ENCODE measurements at places on chromosomes 5 and 9.

DNA sequence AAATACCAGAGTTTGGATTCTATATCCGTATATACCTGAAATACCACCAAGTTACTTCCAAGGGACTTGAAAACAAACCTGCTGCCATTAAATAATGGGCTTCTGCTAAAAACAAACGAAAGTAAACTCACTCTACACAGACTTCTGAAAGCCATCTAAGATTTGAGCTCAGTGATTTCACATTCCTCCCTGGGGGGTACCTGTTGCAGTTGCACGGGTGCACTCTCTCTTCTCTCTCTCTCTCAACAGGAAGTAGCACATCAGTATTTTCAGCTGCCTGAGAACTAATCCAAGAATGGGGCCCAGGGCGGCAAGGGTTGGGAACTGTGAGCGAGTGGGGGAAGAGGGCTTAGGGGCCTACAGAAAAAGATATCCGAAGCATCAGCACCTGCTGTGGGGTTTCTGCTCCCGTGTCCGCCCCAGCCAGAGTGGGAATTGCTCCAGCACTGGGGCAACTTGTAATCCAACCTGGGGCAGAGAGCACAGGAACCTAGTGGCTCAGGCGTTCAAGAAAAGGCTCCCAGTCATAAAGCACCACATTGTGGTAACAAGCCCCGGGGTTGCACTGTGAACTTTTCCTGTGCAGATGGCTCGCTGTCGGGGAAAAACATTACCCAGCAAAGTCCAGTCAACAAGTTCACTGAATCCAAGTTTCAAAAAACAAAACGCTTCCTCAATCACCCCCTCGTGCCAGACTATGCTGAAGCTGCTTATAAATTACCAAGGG lies 99.8 kb downstream of the EFNA5 start:
- peak; percentile 27 for DNase-seq

DNA sequence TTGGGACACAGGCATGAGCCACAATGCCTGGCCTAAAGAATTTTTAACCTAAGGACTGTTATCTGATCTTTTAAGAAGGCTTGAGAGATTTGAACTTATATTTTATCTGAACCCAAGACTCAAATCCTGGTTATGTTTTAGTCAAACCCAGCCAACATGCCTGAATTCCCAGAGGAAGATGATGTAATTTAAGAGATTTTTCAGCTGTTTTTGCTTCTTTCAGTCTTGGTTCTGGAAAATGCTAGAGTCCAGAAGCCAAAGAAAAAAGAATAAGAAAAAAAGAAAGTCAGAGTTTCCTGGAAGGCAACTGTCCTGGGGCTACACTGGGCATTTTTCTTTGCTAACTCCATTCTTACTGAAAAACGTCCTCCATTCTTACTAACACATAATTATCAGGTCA lies 85.8 kb downstream of the SNX18 start:
- DNase-seq: no peak

GRCh38 chr9:91757782-91758181 lies 192.2 kb downstream of the ROR2 start:
- no peak for DNase-seq

GRCh38 chr9:33795281-33795680 lies at the start of gene PRSS3:
Gene PRSS3, plus strand, starts transcription at chr9:33795561. Its CDS starts 13 bp downstream, at chr9:33795574.
- DNase-seq: no peak

DNA sequence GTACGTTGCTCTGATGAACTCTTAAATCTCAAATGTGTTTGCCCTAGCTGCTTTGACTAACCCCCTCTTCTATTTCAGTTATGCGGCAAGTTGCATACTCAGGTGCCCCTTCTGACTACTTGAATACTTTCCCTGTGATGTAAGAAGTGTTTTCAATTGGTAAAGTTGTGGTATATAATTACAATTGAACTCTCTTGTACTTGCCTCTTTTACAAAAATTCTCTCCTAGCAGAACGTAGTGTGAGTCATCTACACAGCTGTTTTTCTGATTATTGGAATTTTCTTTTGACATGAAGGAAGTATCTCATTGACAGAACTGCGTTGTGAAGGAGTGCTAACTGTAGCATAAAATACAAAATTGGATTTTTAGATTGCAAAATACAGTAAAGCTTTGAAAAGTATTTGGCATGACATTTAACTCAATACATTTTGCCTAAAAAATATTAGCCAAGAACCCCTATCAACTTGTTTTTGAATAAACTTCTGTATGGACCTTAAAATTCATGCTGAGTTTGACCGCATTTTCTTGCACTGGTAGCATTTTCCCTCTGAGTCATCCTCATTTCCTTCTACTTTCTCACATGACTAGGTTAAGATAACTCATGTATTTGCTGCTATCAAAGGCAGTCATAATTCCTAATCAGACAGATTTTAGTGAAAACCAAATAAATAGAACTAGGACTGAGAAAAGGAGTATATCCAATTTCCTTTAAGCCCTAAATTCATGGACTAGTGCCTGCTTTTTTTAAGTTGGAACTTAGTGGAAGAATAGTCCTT lies 6.3 kb downstream of the CRHBP start:
- DNase-seq: no peak

DNA sequence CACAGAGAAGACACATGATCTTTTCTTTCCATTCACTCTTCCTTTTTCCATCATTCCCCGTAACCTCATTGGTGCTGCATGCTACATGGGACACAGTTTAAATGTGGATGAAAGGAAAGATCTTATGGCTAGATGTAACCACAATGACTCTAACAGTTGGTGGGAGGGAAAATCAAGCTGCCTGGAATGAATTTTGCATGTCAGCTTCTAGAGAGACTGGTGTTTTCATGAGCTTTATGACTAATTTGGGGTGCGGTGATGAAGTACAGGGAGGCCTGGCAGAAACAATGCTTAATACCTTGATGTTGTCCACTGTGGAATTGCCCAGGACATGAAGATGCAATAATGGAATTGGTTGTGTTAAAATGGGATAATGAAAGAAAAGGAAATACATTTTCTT lies 55.9 kb upstream of the MYO10 start:
- no peak for DNase-seq

DNA sequence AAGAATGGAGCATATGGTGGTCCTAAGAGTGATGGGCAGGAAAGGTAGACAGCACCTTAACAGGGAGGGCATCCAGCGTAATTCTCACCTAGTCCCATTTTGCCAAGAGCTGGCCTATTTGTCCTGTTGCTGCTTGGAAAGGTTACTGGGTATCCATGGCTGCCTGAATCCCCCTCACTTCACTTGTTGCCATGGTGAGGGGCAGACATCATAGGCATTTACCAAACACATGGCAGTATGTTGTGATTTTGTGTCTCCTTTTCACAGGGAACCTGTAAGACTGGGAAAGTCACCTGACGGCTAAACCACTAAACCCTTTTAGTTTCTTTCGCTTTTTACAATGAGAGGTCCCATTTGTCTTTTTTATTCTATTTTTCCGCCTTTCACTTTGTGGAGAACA lies 227.1 kb downstream of the CD180 start:
- no peak for DNase-seq

GRCh38 chr5:67561151-67561932 lies 364.7 kb upstream of the CD180 start:
- DNase-seq: no peak

DNA sequence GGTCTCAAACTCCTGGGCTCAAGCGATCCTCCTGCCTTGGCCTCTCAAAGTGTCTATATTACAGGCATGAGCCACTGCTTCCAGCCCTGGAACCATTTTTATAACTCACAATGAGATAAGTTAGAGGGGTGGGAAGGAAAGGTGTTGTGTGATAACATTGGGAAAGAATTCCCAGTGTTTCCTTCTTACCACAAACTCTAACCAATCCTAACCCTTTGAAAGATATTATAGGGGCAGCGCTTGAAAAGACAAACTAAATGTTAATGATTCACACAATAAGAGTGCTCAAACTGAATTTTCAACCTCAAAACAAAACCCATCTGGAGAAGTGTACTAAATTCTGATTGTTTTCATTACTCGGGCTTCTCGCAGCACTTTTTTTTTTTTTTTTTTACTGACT lies 109.7 kb downstream of the TSSK1B start:
- DNase-seq: no peak

- DNase-seq: no peak
These were observed 20.2 kb downstream of the TRIM7 start for GRCh38 chr5:181184845-181185216.

GRCh38 chr9:136342181-136343120 lies 15.1 kb downstream of the GPSM1 start:
- peak; percentile 39 for DNase-seq

GRCh38 chr9:110252509-110253139 lies 3.7 kb downstream of the TXN start:
- no peak for DNase-seq

DNA sequence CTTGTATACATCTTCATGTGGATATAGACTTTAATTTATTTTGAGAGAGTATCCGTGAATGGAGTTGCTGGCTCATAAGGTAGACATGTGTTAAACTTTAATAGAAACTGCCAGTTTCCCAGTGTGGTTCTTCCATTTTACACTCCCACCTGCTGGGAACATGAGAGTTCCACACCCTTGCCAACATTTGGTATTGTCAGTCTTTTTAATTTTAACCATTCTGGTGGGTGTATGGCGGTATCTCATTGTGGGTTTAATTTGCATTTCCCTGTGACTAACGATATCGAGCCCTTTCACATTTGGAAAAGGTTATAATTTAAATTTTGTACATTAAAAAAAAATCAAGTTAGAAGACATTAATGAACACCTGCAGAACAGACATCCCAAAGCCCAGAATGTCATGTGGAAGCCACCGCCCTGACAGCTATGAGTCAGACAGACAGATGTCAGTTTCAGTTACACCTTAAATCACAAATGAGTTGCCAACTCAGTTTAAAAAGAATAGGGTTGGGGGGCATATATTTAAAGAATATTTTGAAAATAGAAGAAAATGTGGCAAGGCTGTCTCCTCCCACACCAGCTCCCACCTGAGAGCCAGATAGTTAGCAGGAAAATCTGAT lies 36.9 kb downstream of the ANKRD33B start:
- DNase-seq: no peak

DNA sequence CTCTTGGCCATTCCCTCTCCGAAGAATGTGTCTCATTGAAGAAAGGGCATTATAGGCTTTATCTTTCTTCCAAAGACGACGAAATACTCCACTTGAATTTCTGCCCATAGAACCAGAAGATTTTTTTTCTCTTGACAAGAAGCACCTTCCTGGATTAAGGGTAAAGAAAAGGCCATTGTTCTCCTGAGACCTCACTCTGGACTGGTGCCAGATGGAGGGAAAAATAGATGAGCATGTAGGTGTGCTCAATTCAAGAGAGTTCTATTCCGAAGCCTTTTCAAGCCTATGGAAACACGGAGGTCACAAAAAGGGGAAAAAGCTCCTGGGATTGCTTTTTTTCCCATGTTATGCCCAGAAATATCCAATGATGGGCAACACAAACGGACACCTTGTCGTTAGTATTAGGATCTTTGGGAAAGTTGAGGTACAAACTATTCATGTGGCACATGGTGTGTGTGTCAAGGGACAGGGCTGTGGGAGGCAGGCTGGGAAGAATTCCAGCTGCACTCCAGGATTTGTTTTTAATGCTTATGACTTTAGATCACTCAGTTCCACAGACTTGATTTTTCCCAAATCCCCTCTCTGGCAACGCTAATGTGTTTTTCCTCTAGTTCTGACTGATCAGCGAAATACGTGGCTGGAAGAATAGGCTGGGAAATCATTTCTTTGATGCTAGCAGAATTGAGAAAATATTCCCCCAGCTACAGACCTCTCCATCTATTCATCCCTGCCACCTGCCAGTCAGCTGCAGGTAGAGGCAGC lies 89.9 kb downstream of the SIL1 start:
- DNase-seq: no peak

DNA sequence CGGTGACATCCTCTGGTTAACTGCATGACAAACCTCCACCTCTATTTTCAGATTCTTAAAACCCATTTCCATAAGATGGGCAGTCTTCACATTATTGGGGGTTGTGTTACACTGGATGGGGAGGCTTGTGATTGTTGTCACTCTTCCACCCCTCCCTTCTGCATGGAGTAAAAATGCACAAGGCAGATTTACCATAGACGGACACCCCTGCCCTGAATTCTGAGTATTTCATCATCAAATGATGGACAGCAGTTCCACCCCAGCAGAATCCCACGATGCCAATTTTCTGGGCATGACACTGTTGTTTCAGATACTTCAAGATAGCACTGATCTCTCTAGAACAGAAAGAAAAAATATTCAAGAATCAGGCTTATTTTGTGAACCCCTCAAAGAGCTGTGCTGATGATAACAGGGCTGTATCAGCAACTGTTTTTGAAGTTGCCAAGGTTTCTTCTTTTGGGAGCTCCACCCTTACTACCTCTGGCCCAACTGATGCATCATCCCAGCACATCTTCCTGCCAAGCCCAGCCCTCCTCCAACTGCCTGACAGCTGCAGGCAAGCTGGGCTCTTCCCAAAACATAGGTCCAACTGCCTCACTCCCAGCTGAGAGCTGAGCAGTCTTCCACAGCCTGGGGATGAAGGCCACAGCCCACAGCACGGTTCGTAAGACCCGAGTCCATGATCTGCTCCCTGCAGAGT lies 21.4 kb downstream of the CMBL start:
- no peak for DNase-seq

GRCh38 chr5:78568676-78569075 lies 79.9 kb downstream of the LHFPL2 start:
- no peak for DNase-seq

DNA sequence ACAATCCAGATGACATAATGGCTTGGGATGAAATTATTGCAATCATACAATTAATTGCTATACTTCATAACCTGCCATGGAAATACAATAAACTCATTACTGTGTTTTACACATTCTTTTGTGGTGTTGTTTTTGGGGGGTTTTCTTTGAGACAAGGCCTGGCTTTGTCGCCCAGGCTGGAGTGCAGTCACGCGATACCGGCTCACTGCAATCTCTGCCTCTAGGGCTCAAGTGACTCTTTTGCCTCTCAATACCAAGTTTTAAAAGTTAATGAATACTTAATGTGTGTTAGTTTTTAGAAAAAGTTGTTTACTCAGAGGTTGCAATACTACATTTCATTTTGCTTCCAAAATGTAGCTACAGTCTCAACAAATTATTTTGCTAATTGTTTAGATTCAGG lies 598.4 kb downstream of the CHSY3 start:
- DNase-seq: no peak

GRCh38 chr9:88802533-88802932 lies 188.7 kb upstream of the S1PR3 start:
- DNase-seq: no peak

DNA sequence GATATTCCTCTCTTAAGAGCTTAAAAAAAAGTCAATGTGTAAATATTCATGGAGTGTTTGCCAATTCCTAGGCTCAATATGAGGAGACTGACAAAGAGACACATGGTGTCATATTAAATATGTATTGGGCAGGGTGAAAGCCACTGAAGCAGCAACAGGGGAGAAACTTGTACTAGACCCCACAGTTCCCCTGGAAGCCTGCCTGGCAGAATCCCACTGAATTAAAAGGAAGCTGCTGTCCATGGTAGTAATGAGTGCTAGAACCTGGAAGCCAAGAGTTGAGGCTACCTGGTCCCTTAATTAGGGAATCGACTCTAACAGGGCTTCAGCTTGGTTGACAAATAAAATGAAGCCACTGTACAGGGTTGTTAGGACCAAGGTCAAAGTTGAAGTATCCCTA lies 129.4 kb upstream of the GPR151 start:
- no peak for DNase-seq

GRCh38 chr9:104820336-104820735 lies 56.4 kb downstream of the NIPSNAP3B start:
- no peak for DNase-seq

All from T-cell (primary cell).